H7 (cell line): ENCODE measurements at places on chromosomes 4 and X. TPM values are rescaled to one million over a fixed set of nuclear protein-coding genes. Genes with fewer than 3 reads are reported as not detected.
A peak's percentile ranks its signal among the peaks of the same experiment; 100 is the strongest.

The CHIC2 gene
- total RNA-seq: 14.4 and 18.2 TPM in 2 replicates

The TASL gene
- total RNA-seq: not detected in 2 replicates

The CXorf49 gene
- not detected in 2 replicates for total RNA-seq

The PRSS12 gene
- 10.3 and 14.9 TPM in 2 replicates for total RNA-seq

The SLC25A31 gene
- total RNA-seq: 0.07 TPM in 1 of 2 replicates, not detected in the other

The APELA gene
- 39.4 and 71.9 TPM in 2 replicates for total RNA-seq

The CENPVL2 gene
- 1.3 and 1.4 TPM in 2 replicates for total RNA-seq

The CCDC149 gene
- 1.4 and 1.7 TPM in 2 replicates for total RNA-seq

The SLITRK2 gene
- 0.37 and 0.83 TPM in 2 replicates for total RNA-seq

The NCAPG gene
- total RNA-seq: 75.2 and 77.1 TPM in 2 replicates

- DNase-seq: no peak
Observed at GRCh38 chrX:45513042-45513441, 312.4 kb upstream of the DIPK2B start.

DNA sequence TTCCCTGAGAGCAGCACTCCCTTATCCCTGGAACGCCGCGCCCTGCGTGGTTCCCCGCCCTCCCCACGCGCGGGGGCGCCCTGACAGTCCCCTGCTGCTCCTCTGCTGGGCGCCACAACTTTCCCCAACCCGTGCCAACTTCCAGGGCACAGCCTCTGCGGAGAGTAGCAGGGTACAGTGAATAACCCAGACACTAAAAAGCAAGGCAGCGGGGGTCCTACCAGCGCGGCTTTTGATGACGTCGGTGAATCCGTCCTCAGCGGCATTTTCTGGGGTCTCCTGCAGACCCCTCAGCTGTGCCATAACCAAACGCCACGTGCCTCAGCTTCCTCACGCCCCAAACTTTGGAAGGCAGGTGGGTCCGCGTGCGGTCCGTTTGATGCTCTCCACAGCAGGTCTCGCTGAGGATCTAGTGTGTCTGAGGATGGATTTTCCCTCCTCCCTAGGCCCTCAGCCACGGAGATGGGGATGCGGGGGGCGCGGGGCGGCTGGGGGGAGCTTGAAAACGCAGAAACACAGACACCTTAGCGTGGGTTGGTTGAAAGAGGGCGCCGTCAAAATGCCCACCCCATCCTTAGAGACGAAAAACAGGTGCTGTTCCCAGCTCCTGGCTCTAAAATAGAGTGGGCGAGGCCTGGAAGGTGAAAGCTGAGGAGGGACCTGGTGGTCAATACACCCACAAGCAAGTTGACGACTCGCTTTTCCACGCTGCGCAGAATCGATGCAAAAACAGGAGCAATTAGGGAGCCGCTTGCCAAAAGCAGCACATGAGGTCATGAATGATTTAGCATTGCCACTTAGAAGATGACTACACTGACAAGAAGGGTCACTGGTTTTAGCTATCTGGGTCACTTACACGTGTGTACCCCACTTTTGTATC is 405.6 kb downstream of the FAM47A start:
- peak; percentile 21 for DNase-seq

GRCh38 chr4:142960867-142961644 is 115.0 kb upstream of the INPP4B start:
- no peak for DNase-seq

GRCh38 chr4:101244349-101244748 is 103.0 kb downstream of the PPP3CA start:
- peak; percentile 6 for DNase-seq

DNA sequence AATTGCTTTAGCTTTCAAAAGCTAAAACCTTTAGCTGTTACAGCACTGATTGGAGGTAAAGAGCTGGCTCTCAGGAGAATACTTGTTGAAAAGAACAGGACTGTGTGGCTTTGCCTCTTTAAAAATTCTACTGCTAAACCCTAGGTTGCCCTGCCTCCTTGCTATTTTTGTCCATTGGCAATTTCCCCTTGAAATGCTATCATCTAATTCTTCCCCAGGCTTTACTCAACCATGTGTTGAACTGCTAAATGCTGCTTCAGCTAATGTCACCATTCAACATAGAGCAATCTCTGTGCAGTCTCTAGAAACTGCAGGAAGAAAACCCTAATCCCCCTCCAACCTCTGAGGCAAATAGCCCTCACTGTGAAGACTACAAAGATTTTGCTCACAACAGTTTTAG is 203.7 kb upstream of the ARX start:
- DNase-seq: no peak

GRCh38 chrX:46637938-46638337 is 64.4 kb downstream of the CHST7 start:
- no peak for DNase-seq

DNA sequence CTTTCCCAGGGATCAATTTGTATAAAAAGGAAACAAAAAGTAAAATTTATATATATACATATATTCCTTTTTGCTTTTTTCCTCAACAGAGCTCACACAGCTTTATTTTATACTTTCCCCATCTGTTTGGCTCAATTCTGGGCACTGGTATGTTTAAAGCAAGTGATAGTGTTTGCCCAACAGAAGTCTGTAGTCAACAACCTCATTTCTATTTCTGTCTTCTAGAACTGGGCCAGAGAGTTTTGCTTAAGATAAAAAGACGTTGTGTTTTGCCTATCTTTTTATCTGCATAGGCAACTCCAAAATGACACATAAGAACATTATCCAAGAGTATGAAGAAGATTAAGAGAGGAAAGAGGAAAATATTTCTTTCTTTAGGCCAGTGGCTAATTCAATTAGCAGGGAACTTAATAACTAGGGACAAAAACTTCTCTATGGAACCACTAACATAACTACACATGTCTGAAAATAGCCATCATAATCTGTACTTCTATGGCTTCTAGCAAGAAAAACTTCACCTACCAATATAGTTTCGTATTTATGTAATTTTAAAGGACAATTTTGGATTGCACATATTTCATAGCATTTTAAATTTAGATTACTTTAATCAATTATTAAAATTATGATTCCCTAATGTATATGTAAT is 1300.5 kb downstream of the ARAP2 start:
- no peak for DNase-seq

GRCh38 chr4:6535706-6536105 is 39.3 kb upstream of the MAN2B2 start:
- peak; percentile 40 for DNase-seq

GRCh38 chrX:88416002-88416401 is 331.0 kb upstream of the CPXCR1 start:
- no peak for DNase-seq

DNA sequence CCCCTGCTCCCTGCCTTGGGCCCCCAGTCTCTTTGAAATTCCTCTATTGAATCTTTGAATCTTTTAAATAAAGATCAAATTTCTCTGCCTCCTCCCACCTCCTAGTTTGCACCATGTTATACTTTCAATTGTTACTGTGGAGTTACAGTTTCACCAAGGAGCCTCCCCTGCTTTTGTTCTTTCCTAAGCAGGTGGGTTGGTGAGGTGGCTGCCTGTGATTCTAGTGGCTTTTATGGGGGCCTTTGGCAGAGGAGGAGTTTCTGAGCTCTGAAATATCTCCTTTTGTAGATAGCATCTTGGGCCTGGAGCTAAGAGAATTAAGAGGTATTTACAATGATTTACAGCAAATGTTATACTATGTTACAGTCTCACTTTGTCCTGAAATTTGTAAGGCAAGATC is 133.8 kb upstream of the STX18 start:
- DNase-seq: no peak

GRCh38 chrX:41730081-41730480 is 6.1 kb downstream of the GPR82 start:
- no peak for DNase-seq

GRCh38 chrX:1076871-1077651 is 135.4 kb downstream of the CRLF2 start:
- DNase-seq: no peak

DNA sequence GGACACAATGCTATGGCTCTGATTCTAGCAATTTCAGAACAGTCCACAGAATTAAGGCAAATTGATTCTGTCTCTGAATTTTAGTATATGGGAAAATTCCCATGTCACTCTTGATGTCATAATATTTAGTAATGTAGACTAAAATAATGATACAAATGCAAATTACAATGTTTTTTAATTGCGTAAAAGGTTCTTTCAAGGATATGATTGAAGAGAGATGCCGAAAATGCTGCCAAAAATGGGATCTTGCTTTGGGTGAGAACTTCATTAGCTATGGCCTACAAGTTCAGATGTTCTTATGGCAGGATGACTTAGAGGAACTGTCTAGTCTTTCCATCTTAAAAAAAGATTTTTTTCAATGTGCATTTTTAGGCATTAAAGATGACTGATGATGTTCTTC is 170.6 kb downstream of the TMA16 start:
- no peak for DNase-seq

DNA sequence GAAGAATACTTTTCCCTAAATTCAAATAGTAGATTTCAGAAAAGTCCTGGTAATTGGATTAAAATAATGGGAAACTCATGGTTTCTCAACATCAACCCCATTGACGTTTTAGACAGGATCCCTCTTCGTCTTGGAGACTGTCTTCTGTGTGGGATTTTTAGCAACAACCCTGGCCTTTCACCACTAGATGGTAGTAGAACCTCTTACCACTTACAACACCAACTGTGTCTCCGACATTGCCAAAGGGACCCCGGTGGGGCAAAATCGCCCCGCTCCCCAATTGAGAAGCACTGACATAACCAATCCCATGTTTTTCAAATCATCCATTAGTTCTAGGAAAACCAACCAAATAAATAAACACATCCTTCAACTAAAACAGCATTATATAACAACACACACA is 16.9 kb upstream of the ANOS1 start:
- peak; percentile 52 for DNase-seq

- no peak for DNase-seq
Observed at GRCh38 chr4:75343333-75343732, 170.9 kb downstream of the RCHY1 start.

DNA sequence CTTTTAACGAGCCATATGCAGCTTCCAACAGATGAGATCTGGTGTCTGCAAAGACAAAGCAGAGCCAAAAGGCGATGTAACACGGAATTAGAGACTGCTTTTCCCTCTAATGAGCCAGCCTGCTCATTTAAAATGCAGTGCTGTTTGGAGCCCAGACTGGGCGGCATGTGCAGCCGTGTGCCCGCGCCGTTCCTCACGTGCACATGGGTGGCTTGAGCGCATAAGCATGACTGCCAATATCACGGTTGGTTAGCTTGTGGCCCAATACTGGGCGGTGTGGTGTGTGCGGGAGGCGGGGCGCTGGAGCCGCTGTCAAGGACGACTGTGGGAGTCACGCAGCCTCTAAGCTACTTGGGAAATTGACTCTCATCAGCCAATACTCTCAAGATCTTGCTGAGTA is 87.0 kb upstream of the SCOC start:
- DNase-seq: no peak

GRCh38 chrX:46279214-46279924 is 265.9 kb downstream of the ZNF674 start:
- DNase-seq: peak; percentile 35

- DNase-seq: peak; percentile 27
Observed at GRCh38 chr4:40719008-40719623, 30.6 kb upstream of the NSUN7 start.

GRCh38 chrX:132622130-132622529 is 133.3 kb upstream of the MBNL3 start:
- DNase-seq: no peak

- peak; percentile 49 for DNase-seq
Observed at GRCh38 chrX:7109838-7110793, 37.4 kb upstream of the STS start.

- DNase-seq: no peak
Observed at GRCh38 chr4:128315756-128316520, 28.3 kb upstream of the PGRMC2 start.
